Activated CD8-positive, alpha-beta memory T cell treated with anti-CD3 and anti-CD28 coated beads for 4 hours (primary cell): ENCODE measurements at places on chromosomes 16 and 17.

GRCh38 chr17:13008461-13008860, 9.4 kb downstream of the ELAC2 start:
- no peak for DNase-seq

DNA sequence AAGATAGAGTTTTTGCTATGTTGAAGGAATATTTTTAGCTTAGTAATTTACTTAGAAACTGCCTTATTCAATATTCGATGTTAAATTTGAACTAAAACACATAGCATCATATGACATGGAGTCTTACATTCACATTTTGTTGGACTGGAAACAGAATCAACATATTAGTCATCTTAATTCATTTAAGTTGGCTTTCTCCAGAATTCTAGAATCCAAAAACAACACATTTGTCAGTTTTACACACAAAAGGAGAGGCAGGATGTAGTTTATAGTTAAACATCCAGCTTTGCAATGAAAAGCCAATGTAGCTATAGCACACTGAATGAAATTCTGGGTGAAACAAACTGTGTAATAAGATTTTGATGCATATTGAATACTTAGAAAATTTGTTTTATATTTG, 43.3 kb downstream of the WWOX start:
- DNase-seq, result no peak

GRCh38 chr17:40825599-40825998, 3.2 kb upstream of the KRT10 start:
- DNase-seq, result no peak

DNA sequence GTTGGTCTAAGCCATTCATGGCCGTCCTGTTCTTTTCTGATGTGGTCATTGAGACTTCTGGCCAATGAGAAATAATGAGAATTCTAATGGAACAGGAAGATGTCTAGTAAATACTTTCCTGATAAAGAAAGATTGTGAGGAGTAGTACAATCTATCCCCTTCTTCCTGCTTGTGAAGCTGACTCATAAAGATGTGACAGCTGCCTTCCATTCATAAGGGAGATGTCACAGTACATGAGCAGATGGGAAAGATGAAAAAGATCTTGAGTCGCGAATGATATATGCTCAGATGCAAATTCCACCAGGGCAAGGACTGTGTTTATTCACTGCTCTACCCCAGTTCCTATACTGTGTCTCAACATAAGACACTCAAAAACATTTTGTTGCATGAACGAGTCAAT, 111.7 kb upstream of the FOXF1 start:
- DNase-seq, result no peak

DNA sequence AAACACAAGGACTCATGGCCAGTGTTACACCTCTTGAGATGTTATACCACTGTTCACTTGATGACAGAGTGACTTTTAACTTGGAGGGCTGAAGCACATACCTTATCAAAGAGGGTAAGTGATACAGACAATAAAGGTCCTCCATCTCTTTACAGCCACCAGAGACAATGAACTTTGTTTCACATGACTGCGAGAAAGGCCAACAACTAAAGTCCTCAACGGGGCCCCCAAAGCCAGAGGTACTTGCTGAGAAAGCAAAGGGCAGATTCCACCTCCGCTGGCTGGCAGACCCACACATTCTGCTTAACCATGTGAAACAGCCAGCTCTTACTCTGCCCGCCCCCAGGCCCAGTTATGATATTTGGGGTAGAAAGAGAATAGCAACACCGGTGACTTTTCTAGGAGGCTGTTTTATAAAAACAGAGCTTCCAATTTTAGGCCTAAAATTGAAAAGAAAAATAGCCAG, 21.4 kb downstream of the DCUN1D3 start:
- no peak for DNase-seq

GRCh38 chr17:83176623-83177583, 97.5 kb downstream of the METRNL start:
- no peak for DNase-seq
